ENCODE measurements at places on chromosomes 3 and 15. TPM values are rescaled to one million over a fixed set of nuclear protein-coding genes. Genes with fewer than 3 reads are reported as not detected.

GRCh38 chr3:170560717-170561382 is 25.0 kb downstream of the SLC7A14 start:
- DNase-seq = no peak

DNA sequence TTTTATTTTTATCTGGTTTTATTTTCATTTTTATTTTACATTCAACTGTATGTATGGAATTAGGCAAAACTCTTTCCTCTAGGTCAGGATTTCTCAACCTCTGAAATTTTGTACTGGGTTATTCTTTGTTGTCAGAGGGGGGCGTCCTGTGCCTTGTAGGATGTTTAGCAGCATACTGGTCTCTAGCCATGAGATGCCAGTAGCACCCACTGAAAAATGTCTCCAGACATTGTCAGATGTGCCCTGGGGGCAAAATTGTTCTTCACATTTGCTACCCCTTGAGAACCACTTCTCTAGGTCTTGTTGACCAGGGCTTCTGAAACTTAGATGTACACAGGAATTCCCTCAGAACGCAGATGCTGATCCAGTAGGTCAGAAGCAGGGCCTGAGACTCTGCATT is 5.4 kb downstream of the CHRNA5 start:
- DNase-seq = no peak

The LRRIQ4 gene
- total RNA-seq = 0.11 TPM

The KIF15 gene
- total RNA-seq = 0.42 TPM

GRCh38 chr15:70535071-70535954 is 228.0 kb downstream of the UACA start:
- no peak for DNase-seq

The LDHAL6B gene
- total RNA-seq = not detected

DNA sequence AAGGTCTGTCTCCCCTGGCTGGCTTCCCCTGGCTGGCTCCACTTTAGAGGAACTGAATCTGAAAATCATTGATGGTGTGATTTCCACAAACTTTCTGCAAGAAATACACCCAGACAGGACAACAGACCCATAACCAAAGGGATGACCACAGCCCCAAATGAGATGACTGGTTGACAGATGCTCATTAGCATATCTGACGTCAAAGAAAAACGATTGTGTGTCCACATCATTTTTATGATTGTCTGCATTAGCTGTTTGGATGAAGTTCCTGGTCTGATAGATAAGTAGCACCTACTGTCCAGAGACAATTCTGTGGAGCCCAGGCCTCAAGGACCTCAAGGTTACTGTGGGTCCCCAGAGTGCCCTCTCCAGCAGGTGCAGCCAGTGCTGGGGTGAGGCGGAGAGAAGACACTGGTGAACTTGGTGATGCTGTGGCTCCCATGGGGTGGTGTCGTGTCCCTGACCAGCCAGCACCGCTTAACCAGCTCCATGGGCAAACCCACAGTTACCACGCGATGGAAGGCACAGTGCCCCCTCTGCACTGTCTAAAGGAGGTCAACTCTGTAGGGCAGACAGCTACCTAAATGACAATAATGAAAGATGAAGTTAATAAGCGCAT is 127.4 kb downstream of the NSMCE3 start:
- DNase-seq = no peak

The BMF gene
- 12.4 TPM for total RNA-seq

DNA sequence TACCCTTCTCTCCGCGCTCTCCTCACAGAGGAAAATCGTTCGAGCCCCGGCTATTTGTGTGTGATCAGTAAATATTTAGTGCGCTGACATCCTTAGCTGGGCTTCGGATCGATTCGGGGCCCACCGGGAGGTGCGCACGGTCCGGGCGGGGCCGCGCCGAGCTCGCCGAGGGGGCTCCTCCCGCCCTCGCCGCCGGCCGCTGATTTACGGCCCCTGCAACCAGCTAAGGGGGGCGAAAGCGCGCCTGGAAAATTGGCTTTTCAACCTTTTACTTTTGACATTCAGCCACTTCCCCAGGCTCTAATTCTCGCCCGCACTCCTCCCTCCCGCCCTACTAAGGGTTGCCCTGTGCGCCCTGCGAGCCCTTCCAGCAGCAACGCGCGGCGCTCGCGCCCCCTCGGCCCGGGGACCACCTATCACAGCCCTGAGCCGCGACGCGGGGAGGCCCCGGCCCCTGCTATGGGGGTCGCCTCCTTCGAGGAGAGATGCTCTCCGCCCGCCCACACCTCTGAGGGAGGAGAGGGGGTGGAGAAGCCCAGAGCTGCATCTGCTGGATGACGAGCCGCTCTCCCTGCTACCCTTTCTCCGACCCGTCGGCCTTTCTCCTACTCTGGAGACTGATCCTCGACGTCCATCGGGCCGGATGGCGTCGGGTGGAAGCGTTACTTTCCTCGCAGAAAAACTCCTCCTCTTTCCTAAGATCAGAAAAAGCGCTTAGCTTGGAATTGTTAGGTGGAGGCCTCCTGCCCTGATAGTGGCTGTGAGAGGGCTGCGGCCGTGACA is 7.8 kb upstream of the NR2F2 start:
- DNase-seq = peak; percentile 30

The IMPG2 gene
- 0.06 TPM for total RNA-seq

GRCh38 chr3:155605571-155605970 is 139.3 kb downstream of the PLCH1 start:
- no peak for DNase-seq

DNA sequence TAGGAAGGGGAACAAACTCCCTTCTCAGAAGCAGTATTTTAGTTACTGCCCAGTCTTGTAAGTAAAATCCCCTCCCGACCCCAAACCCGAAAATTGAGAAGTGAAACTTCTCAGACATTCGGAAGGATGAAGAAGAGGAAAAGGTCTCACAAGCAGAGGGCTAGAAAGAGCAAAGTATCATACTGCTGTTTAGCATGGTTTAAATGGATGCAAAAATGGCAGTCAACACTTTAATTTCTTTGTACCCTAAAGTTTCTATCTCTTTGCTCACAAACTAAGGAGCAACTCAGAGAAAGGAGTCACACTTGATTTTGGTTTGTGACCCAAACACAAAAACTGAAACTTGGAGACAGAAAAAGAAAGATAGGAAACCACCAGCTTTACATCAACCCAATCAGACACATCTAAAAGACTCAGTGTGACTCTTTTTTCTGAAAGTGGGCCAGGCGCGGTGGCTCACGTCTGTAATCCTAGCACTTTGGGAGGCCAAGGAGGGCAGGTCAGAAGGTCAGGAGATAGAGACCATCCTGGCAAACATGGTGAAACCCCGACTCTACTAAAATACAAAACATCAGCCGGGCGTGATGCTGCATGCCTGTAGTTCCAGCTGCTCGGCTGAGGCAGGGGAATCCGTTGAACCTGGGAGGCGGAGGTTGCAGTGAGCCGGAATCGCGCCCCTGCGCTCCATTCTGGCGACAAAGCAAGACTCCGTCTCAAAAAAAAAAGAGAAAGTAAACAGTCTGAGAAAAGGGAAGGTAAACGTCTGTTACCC is 63.2 kb upstream of the ATP11B start:
- no peak for DNase-seq

- no peak for DNase-seq
Measured at GRCh38 chr3:115423170-115423569, 200.1 kb upstream of the GAP43 start.

DNA sequence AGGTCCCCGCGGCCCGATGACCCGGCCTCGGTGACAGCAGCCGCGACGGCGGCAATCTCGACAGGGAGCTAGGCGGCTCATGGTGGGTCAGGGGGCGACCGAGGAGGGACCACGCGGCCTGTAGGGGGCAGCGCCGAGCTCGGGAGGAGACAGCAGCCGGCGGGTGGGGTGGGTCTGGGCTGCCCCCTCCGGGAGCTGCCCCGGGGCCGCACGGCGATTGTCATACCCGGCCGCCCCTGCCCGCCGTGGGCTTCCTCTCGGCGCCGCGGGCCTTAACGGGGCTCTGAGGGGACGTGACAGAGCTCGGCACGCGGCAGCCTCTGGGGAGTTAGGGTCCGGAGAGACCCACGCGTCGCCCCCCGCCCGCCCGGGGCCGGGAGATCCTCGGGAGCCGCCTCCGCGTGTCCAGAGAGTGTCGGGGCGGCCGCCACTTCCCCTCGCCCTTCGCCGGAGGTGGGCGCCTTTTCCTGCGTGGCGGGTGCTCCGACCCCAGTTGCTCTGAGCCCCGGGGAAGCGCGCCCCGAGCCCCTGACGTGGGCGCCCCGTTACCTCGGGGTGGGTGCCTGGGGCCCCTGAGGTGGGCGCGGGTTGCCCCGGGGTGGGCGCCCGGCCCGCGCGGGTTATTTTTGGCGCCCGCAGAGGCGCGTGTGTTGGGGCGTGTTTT is 539 bp upstream of the PLCL2 start:
- peak; percentile 55 for DNase-seq

- DNase-seq = no peak
Measured at GRCh38 chr3:96700322-96701315, 113.8 kb upstream of the EPHA6 start.

- no peak for DNase-seq
Measured at GRCh38 chr3:196288141-196288460, 575 bp upstream of the PCYT1A start.

DNA sequence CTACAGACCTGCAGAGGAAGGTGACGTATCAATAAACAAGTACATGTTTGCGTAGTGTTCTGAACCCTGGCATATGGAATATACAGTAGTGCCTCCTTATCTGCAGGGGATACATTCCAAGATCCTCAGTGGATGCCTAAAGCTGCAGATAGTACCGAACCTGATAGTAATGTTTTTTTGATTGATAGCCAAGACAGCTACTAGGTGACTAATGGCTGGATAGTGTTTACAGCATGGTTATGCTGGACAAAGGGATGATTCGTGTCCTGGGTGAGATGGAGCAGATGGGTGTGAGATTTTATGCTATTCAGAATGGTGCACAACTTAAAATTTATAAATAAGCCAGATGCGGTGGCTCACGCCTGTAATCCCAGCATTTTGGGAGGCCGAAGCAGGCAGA is 55.8 kb upstream of the IGF2BP2 start:
- no peak for DNase-seq

DNA sequence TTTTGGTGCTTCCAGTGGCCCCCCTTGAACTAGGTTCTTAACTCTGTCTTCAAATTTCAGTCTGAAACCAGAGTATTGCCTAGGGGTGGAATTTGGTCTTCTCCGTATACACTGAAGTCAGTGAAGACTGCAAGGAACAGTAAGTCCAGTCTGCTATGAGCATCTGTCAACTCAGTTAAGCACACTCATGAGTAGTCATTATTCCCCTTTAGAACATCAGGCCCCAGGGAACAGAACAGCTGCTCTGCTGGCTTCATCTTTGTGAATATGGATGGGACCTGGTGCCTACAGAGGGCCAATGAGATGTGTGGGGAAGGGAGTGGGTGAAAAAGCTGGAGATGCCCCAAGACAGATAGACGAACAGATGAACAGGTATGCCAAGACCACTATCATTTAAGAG is 85.2 kb upstream of the PRR23C start:
- no peak for DNase-seq

All from adrenal gland (tissue), 19 donors.